ENCODE measurements at places on chromosomes 16 and 17.

DNA sequence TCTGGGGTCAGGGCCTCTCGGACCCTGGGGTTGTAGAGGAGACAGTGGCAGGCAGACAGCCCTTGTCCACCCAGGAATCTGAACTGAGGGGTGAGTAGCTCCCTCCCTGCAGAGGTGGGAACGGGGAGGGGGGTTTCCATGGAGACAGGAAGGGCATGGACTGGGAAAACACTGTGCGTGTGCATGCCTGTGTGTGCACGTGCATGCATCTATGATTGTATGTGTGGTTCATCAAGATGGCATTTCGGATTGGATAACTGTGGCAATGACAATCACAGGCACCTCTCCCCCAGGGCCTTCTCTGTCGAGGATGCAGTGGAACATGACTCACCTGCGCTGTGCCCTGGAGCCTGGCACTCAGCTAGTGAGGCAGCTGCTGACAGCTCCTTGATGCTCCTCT lies 6.1 kb upstream of the CD300C start:
- no peak for DNase-seq

DNA sequence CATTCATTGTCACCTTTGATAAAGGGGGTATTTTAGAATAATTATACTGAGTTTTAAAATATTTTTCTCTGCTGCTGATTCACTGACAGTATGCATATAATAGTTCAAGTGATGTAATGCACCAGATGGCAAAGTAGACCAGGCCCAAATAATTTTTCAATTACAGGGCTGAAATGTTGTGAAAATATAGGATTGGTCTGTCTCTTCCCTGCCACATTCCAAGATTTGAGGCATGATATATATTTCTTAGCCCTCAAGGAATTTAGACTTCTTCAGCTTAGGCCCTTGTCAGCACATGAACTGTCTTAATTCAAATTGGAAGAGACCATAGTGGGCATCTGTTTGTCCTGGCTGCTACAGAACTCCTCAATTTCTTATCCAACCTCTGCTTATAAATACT lies 39.2 kb upstream of the SLC12A3 start:
- DNase-seq = no peak

GRCh38 chr17:7393613-7394451 lies 493 bp downstream of the PLSCR3 start:
- no peak for DNase-seq

DNA sequence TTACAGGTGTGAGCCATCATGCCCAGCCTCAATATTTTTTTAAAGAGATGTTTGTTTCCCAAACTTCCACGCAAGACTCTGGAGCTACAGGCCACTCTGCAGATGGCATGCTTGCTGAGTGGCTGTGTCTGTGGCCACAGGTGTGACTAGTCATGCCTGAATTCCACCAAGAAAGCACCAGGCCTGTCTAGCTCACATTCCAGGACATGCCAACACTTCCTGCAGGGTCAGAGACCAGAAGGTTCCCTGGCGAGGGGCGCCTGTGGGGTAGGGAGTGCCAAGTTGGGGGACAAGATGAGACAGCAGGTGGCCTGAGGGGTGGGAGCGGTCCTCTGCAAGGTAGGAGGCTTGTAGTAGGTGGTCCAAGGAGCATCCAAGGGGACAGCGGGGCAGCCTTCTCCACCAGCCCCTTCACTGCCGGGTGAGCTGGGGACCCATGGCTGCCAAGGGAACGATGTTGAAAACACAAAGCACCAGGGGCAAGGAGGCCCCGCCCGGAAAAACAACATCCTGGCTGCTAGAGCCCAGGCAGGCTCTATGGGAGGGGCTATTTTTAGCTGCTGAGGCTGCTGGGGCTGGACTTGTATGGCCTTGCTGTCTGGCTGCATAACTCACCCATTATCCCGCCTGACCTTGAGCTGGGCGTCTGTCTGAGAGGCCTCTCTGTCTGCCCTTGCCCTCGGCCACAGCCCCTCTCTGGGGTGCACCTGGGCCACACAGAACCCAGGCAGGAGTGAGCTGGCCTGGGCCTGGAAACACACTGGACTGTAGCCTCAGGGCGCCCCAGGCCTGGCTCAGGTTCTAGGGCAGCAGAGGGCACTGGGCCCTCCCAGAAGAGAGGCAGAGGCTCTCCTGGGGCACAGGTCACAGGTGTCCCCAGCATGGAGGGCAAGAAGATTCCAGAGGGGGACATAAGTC lies 5.7 kb downstream of the TRIM47 start:
- DNase-seq = peak; percentile 33

DNA sequence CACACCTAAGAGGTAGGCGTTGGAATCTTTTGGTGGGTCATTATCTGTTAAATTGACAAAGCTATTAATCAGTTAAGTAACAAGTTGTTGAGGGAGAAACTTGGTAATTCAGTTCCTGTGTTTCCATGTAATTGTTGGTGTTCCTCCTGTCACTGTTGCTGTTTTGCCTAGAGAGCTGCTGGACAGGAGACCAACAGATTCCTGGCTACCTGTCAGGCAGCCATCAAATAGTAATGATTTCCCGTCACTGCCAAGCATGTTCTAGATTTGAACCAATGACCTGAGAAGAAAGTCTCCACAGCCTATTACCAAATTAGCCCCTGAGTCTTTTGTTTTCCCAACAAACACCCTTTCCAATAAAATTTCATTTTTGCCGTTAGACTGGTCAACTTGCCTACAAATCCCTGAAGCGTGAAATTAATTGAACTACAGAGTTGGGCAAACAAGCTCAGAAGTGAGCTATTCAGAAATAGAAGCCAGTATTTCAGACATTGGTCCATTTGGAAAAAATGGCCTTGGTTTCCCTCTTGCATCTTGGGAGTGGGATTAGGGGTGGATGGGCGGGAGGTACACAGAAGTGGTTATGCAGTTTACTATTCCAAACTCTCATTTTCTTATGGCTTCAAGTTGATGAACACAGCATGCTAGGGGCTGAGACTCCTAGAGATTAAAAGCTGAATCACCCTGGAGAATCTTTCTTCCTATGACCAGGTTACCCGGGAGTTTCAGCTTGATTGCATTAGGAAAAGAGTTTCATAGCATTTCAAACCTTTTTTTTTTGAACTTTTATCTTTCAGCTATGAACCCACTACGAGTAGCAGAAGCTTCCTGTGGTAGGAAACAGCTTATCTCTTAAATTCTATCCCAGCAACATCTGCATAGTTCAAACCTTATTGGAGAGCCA lies 262.8 kb upstream of the MAF start:
- DNase-seq = no peak

All from midbrain (tissue), 1 donor.